Upper lobe of left lung (tissue), 6 donors: ENCODE measurements at places on chromosomes 5 and 9. TPM values are rescaled to one million over a fixed set of nuclear protein-coding genes. Genes with fewer than 3 reads are reported as not detected.

C5orf52 gene
- not detected for total RNA-seq

DRD1 gene
- 0.09 TPM for total RNA-seq

KIAA0825 gene
- 4.3 TPM for total RNA-seq

STPG3 gene
- total RNA-seq = not detected

FGF10 gene
- 2.4 TPM for total RNA-seq

- DNase-seq = peak; percentile 81
These were observed 5.2 kb upstream of the NKD2 start for GRCh38 chr5:1003296-1003937.

DNA sequence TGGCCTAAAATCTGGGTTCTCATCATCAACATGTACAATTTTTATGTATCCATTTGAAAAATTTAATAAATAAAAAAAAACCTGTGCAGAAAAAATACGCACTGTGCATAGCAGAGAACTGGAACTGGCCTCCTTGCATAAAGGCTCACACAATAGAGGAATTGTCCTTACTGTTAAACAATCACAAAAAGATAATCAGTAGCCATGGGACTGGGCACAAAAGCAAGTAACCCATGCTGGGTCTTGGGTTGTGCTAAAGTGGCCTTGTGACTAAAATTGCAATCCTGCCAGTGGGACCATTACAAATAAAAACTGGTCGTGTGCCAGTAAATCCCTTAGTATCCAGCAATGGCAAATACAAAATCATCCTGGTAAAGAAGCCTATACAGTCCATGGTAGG lies 1646.6 kb downstream of the MAT2B start:
- DNase-seq = no peak

GRCh38 chr9:131530546-131530919 lies 530 bp downstream of the UCK1 start:
- DNase-seq = peak; percentile 45

- DNase-seq = no peak
These were observed 79.8 kb downstream of the RICTOR start for GRCh38 chr5:38994324-38994927.
